ENCODE measurements at places on chromosomes 7 and 10.
A peak's percentile ranks its signal among the peaks of the same experiment; 100 is the strongest.

- DNase-seq: no peak
Observed at GRCh38 chr10:62511656-62512055, 137.5 kb downstream of the ZNF365 start.

GRCh38 chr7:2508327-2509215 is 11.0 kb upstream of the LFNG start:
- peak; percentile 34 for DNase-seq

DNA sequence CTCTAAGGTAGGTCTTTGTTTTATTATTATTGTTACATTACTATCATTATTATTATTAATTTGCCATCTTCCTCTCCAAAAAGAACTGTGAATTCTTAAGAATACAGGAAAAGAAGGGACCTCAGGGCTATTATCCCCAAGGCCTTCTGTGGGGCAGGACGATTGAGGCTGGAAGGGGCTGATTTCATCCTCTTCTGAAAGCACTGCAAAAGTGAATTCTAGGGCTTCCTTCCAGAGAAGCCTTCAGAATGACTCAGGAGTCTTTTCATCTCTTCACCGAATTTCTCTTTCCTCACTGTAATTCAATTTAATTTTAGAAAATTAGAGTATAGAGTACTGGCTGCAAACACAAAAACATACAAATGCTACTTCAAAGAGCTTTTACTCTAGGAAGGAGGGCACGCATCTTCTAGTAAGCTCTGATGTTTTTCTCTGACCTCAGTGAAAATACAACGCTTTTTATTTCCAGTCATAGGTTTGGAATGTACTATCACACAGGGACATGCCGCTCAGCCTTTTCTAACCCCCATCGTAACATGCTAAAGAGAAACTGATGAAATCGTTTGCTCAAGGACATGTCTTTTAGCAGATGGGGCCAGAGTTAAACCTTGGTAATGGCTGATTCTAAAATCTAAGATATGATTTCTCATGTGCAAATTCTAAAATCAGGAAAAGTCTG is 280.2 kb upstream of the PITRM1 start:
- DNase-seq: no peak

GRCh38 chr7:104367926-104368325 is 39.5 kb downstream of the LHFPL3 start:
- no peak for DNase-seq

GRCh38 chr10:95573527-95573926 is 12.4 kb upstream of the SORBS1 start:
- no peak for DNase-seq

GRCh38 chr10:68212721-68213352 is 19.1 kb downstream of the ATOH7 start:
- DNase-seq: no peak

DNA sequence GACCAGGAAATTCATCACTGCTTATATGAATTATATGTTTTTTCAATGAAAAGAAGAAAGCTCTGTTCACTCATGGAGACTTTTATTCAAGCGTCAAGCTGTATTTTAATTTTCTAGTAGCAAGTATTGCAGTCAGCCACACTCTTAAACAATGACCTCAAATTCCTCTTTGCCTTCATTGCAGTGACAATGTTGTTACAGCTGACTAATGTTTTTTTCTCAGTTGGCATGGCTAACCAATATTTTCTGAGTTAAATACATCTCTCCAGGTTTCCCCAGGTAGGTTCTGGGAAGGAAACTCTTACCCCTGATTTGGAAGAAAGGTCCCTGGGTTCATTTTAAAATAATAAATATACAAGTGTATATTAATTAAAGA is 241.5 kb downstream of the WDR11 start:
- no peak for DNase-seq

DNA sequence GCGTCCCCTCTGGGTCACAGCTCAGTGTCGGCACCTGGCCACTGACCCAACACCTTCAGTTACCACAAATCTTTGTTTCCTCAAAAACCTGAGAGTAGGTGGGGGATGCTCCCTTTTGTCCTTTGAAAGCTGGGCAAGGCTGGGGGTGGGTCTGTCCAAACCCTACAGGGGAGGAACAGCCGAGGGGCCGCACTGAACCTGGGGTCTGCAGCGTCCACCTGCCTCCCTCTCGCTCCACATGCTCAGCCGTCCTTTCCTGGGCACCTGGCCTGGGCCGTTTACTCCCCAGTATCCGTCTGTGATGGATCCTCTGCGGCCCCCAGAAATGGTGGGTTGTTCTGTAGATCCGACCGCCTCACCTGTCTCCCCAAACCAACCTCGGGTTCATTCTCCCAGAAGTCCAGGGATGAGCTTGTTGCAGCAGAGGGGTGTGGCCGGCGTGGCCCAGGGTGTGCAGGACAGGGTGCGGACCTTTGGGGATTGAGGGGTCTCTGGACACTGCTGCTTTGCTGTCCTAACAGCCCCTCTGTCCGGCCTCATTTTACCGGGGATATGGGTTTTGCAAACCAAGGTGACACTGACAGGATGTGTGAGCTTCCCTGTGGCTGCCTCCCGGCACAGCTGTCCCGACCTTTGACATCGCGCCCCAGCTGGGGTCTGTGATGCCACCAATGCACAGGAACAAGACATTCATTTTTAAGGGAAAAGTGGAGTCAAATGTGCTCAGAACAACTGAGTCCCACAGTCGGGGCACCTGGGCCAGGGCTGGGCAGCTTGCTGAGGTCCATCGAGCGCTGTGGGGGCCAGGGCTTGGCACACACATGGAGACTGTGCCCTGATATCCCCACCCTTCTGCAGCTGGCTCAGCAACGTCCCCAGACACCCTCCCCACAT is 115.9 kb downstream of the VIPR2 start:
- DNase-seq: no peak

DNA sequence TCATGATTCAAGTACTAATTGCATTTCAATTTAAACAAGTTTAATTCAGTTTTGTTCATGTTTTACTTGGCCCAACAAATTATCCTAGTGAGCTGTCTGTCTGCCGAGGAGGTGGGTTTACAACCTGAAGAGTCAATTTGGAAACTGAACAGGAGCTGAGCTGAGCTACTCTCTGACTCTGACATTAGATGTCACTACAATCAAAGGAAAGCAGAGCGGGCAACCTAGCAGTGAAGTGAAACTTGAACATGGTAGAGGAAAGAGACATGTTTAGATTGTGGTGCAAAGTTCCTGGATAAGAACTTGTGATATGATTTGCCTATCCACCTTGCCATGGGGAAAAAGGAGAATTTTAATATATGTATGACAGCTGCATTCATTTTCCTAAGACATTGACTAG is 9.6 kb upstream of the AGR3 start:
- no peak for DNase-seq

DNA sequence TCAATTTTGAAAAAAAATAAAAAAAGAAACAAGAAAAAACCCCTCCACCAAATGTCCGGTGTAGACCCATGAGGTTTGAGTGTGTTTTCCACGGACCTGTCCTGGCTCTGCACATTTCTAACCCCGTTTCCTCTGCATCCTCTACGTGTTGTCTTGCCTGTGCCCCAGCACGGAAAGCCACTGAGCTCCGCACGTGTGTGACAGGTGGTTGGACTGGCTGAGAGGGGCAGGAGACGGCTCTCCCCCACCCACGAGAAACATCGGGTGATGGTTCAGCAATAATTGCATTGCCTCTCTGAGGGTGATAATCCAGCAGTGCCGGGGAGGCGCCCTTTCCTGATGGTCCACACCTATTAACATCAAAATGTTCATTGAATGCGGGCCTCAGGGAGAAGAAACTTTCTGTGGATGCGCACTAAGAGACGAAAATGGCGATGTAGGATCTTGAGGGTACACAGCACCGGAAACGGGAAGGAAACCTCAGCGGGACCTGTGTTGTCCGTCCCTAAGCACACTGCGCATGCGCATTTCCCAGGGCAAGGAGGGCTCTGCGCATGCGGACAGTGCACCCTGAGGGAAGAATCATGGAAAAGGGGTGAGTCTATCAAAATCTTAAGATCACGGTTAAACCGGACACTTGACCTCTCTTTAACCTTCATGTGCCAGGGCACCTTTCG is 470.1 kb upstream of the ADARB2 start:
- no peak for DNase-seq

GRCh38 chr10:17838080-17838648 is 29.0 kb downstream of the MRC1 start:
- DNase-seq: no peak

DNA sequence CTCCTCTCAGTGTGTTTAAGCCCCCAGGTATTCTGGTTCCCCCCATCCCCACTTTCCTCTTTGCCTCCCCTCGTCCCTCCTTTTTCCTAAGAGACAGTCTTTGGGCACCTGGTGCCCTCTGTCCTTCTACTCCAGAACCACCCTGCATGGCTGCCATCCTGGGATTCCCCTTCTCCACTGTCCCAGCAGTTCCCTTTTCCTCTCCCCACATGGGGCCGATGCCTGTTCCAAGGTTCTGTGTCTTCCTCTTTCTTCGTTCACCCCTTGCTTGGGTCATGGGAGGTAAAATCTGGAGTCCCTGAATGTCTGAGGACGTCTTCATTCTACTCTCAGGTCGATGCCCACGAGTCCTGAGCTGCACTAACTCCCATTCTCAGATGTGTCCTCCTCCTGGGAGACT is 120.8 kb downstream of the TAX1BP1 start:
- DNase-seq: no peak

DNA sequence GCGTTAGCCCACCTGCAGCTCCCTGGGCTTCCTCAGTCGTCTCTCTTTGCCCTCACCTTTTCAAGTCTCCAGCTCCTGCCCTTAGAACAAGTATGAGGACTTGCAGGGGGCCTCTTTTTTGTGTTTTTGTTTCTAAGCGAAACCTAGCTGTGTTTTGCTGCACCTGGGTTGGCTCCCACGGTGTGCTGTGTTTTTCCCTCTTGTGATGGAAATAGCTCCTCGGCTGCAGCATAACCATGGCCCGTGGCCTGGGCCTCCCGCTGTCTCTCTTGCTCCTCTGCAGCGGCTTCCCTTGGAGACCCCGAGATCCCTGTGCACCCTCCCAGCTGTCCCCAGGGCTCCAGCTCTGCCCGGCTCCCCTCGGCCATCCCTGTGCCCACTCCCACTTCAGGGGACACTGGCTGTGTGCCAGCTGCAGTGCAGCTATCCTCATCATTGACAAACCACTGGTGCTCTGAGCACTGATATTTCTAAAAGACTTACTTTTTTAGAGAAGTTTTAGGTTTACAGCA is 75.6 kb upstream of the TCERG1L start:
- DNase-seq: no peak

- DNase-seq: no peak
Observed at GRCh38 chr10:47358457-47358856, 10.3 kb downstream of the RBP3 start.

DNA sequence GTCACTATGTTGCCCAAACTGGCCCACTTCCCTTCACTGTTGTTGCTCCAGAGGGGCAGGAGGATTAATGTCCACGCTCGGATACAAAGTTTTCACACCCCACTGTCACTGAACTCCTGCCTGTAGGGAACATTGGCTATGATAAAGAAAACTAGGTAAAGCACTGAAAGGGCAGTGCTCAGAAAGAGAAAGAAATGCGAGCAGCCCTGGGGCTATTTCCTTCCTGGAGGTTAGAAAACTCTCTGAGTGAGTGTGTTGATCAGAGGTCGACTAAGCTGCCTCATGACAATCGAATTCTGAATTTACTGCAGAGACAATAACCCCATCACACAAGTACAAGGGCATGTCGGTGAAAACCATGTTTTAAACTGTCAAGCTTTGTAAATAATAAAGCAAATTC is 227.2 kb upstream of the PITRM1 start:
- DNase-seq: no peak

- DNase-seq: no peak
Observed at GRCh38 chr10:96532523-96532922, 18.8 kb upstream of the TLL2 start.

GRCh38 chr10:92064506-92064905 is 140.9 kb downstream of the BTAF1 start:
- DNase-seq: no peak

GRCh38 chr7:156819733-156820295 is 73.2 kb downstream of the LMBR1 start:
- DNase-seq: no peak

GRCh38 chr7:132376361-132377013 is 199.8 kb downstream of the PLXNA4 start:
- DNase-seq: no peak

GRCh38 chr10:48742891-48743860 is 58.5 kb downstream of the WDFY4 start:
- no peak for DNase-seq

GRCh38 chr10:104028823-104029520 is 56.7 kb downstream of the COL17A1 start:
- no peak for DNase-seq

DNA sequence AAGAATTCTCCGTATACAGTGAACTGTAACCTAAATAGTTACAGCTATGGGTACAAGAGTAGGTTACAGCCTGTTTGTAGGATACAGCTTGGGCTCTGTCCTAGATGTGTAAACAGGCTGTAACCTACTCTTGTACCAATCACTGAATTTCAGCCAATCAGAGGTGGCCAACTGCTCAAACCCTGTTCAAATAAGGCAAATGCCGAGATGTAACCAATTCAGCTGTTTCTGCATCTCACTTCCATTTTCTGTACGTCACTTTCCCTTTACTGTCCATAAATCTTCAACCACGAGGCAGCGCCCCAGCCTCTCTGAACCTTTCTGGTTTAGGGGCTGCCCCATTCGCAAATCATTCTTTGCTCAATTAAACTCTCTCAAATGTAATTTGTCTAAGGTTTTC is 8.3 kb upstream of the MMP21 start:
- DNase-seq: no peak
